ENCODE measurements at places on chromosomes 2 and 18.

GRCh38 chr2:216340280-216340631 is 32.0 kb downstream of the MARCHF4 start:
- DNase-seq: no peak

DNA sequence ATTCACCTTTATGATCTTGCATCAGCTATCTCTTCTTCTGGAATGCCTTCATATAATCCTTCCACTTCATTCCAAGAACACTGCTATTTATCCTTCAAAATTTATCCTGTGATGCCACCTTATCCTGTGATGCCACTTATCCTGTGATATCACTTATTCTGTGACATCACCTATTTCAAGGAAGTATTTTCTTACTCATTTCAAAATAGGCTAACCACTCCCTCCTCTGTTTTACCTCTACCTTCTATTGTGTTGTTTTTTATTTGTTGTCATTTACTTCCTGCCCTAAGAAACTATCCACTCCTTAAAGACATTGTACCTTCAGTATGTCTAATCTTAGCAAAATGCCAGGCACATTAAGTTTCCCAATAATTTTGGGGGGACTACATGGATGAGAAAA is 38.8 kb downstream of the CD226 start:
- DNase-seq: no peak

DNA sequence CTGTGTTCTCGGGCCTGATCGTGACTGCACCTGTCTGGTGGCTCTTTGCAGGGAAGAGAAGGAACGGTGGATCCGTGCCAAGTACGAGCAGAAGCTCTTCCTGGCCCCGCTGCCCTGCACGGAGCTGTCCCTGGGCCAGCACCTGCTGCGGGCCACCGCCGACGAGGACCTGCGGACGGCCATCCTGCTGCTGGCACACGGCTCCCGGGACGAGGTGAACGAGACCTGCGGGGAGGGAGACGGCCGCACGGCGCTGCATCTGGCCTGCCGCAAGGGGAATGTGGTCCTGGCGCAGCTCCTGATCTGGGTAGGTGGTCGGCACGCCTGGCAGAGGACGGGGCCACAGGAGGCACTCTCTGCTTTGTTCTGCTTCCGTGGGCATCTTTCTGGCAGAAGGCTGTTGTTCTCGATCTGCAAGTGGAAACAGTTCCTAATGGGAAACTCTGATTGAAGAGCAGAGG is 48.0 kb downstream of the GBX2 start:
- no peak for DNase-seq

DNA sequence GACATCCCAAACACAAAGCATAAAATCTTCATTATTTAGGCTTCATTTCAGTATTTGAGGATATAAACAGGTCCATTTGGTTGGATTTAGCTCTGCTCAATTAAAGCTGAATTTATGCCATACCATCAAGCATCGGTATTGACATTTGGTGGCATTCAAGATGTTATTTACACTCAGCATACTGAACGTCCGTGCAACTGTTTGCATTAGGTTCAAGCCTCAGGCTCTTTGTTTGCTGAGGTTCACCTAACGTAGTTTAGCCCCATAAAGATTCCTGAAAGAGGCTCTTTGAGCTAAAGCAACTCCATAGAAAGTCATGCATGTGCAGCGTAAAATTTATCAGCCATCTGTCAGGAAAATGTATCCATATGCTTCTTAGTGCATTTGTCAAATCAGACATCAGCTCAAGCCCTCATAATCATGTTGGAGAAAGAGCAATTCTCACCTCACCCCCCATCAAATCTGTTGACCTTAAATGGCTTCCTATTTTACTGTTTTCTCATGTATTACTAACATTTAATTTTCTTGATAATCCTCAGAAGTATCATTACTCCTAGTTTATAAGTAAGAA is 366.9 kb downstream of the EPHA4 start:
- DNase-seq: no peak
